ENCODE measurements at places on chromosomes 2 and 18.

DNA sequence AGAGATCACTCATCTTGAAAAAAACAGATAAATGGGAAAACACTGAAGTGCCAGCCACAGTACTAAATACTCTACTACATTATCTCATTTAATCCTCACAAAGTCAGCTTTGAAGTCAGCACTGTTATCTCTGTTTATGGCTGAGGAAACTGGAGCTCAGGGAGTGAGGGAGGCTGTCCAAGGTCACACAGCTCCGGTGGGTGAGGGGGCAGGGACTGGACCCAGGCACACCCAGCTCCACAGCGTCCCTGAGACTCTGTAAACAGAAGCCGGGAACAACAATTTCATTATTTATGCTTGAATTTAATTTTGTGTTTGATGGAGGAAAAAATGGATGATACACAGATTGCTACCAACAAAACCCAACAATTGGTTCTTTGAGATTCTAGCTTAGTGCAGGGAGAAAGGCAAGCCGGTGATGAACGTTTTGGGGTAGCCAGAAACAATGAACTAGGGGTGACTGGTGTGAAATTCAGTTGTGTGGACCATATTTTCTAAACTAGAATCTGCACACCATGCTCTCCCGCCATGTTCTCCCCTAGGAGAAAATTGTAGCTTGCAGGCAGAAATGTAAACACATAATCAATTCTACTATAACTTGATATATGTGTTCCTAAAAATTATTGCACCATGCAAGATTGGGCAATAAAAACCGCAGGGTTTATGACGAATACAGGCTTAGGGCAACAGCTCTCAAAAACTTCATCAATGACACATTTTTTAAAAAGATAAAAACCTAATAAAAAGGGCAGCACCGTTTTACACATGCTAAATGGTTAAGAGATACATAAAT, at the start of gene GREB1:
Gene GREB1 (plus strand): TSS at position 768 of the 793 bp plus-strand sequence. CDS start 22,570 bp downstream, outside the sequence.
- no peak for DNase-seq

DNA sequence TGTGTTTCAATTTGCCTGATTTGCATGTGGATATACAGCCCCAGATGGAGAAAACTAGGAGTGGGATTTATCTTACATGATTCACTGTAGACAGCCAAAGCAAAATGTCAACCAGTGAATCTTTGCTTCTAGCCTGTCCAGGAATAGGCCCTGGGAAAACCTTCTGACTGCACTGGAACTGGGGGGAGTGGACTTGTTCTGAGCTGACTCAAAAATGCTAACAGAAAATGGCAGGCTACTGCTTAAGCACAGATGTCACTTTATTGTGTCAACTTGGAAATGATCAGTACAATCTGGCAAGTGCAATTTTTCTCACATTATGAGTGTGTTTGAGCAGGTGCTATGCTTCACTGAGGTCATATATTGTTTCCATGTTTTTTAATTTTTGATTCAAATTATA, 593.7 kb downstream of the NRXN1 start:
- DNase-seq: no peak

DNA sequence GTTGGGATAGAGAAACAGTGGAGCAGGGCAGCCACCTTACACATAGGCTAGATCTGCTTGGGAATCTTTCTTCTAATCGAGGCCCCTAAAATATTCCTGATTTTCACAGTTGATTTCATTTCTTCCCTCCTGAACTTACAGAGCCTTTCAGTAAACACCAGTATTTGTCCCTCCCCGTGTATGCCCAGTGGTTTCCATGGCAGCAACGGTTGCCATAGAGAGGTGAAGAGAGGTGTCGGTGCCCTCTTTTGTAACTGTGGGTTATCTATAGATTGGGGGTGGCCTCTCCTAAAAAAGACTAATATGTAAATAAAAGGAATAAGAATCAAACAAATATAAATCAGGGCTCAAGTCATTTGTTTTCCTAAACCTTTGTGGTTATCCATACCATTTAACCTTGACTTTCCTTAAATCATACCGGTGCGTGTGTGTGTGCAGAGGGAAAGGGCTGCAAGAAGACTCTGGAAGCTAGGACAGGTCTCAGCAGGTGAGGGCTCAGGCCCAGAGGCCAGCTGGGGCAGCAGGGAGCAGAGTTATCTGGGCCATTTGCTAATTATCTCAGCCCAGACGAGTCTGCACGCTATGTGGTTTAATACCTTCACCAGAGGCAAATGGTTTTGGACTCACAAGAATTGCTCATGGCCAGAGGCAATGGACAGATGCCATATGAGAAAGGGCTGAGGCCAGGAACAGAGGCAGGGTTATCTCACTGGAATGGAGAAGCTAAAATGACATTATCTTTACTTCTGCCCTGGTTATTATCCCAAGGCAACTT, 35.5 kb downstream of the LIPG start:
- DNase-seq: no peak

GRCh38 chr2:101753720-101754490, 56.4 kb downstream of the MAP4K4 start:
- no peak for DNase-seq
